ENCODE measurements at places on chromosomes 12 and 14.

DNA sequence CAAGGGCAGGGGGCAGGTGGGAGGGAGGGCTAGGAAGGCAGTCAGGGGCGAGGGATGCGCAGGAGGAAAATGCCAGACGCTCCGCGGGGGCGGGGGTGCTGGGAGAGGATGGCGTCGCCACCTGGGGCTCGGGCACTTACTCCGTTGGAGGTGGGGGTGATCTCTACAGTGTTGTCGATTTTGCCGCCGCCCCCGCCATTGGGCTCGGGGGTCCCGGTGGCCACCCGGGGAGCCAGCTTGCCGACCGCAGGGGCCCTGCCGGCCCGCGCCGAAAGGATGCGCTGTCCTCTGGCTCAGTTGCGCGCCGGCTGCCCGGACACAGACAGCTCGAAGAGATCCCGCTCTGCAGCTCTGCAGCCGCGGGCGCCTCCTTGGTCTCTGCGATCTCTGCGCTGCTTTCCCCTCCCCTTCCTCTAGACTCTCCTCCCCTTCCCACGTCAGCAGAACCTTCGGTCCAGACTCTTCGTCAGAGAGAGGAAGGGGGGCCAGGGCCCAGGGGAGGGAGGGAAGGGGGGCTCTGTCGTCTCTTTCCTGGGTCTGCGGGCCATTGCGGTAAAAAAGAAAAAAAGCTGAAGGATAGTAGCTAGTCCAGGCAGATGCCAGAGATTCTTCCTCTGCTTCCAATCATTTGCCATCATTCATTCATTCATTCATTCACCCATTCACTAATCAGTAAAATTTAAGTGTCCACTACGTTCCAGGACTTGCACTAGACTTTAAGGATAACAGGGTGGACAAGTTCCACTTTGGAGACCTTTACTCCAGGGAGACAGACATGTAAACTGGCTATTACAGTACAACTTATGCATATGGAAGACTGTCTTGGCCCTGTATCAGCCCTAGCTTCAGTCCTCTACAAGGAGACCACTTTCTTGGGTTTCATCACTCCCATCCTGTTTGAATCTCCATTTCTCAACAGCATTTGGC, at the start of gene SLC22A17:
SLC22A17 (minus strand) TSS at position 382 of the 927 bp plus-strand sequence.
- peak; percentile 92 for DNase-seq

DNA sequence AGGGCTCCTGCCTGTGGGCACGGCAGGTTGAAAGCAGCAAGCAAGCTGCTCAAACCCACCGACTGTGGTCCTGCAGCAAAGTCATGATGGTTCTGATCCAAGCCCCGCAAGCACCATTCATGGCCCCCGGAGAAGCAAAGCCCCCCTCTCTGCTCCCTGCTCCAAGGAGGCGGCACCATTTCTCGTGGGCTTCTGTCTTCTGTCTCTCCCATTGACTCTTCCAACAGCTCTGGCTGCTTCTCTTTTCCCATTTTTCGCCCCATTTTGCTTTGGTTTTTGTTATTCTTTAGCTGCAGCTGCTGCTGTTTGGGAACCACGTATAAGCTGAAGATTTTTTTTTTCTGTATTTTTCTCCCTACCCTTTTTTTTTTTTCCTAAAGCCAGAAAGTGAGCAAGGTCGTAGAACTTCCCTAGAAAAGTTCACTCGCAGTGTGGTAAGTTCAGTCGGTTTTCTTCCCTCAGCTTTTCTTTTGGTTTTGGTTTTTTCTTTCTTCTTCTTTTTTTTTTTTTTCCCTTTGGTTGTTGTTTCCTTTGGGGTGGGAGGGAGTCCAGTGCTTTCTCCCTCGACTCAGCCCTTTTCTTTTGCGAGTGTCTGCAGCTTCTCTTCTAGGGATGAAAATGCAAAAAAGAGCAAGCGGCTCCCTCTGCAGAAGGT, 354.1 kb downstream of the DPF3 start:
- DNase-seq = no peak

DNA sequence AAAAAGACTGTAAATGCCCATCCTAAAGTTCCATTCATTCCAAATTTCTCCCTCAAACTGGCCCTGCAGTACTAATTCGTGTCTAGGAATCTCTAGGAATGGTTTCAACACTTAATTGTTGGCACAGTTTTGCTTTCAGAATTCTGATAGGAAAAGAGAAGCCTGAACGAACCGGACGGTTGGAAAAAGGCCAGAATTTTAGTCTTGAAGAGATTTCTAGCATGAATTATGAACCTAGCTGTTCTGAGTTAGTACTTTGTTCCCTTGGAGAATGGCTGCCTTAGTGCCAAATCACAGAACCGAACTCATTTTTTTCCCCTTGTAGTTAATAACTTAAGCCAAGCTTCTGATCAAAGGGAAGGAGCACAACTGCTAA, 262.6 kb downstream of the ADAMTS20 start:
- peak; percentile 53 for DNase-seq

GRCh38 chr12:90299666-90300065, 591.0 kb upstream of the ATP2B1 start:
- no peak for DNase-seq

- DNase-seq = peak; percentile 56
Observed at GRCh38 chr12:112937741-112938719, at the start of gene OAS3. Gene OAS3 (plus strand): TSS chr12:112938474. CDS start chr12:112938531, 57 bp downstream.

GRCh38 chr12:31298515-31298910, 27.4 kb downstream of the SINHCAF start:
- DNase-seq = no peak

GRCh38 chr12:79710707-79711483, 20.1 kb upstream of the PAWR start:
- DNase-seq = no peak

- DNase-seq = no peak
Observed at GRCh38 chr12:127823801-127824200, 443.2 kb upstream of the TMEM132C start.
